ENCODE measurements at places on chromosomes 1 and 21. TPM values are rescaled to one million over a fixed set of nuclear protein-coding genes. Genes with fewer than 3 reads are reported as not detected.
A peak's percentile ranks its signal among the peaks of the same experiment; 100 is the strongest.

IL12RB2 gene
- polyA plus RNA-seq, result not detected

DNA sequence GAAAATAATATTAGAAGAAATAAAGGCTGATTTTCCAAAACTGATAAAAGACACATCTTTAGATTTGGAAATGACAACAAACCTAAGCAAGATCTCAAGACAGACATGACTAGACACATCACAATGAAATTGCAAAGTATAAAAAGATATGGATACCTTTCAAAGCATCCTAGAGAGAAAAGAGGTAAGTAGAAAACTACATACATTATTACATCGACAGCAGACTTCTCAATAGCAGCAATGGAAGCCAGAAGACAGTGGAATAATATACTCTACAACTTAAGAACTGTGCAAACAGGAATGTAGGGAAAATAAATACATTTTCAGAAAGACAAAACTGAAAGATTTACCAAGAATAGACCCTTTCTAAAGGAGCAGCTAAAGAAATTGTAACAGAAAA, 50.2 kb downstream of the DENND1B start:
- no peak for DNase-seq

TAS1R2 gene
- polyA plus RNA-seq, result not detected

FBXO2 gene
- polyA plus RNA-seq, result 17.0 TPM

TMEM82 gene
- polyA plus RNA-seq, result not detected

ARHGAP29 gene
- 20.1 TPM for polyA plus RNA-seq

- no peak for DNase-seq
Observed at GRCh38 chr1:78651241-78651640, 1.6 kb downstream of the IFI44 start.

ANGPTL1 gene
- not detected for polyA plus RNA-seq

DNA sequence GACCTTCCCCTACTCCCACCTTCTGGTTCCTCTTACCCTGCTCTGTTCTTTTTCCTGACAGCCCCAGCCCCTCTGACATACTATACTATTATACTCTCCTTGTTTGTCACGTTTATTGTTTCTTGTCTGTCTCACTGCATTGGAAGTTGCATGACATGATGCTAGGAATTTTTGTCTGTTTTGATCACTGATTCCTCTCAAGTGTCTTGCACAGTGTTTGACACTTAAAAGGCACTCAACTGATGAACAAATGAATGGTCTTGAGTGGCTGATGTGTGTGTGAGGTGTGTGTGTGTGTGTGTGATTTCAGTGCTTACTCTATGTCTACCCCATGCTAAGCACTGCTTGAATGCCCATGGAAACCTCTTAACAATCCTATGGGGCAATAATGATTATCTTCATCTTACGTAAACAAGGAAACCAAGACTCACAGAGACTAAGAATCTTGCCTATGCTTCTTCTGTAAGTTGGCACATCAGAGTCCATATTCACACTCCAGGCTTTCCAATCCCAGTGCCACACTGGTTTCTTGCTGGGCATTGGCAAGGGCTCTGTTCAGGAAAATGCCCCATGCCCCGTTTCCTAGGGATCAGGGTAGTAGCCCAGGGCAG, 59.7 kb downstream of the ATP1A1 start:
- no peak for DNase-seq

- DNase-seq, result no peak
Observed at GRCh38 chr21:44875316-44875700, 1.8 kb upstream of the PTTG1IP start.

GRCh38 chr1:25469177-25469576, 38.5 kb downstream of the MACO1 start:
- no peak for DNase-seq

GRCh38 chr1:175792136-175792535, 48.7 kb upstream of the TNR start:
- DNase-seq, result peak; percentile 10

SPAG17 gene
- polyA plus RNA-seq, result not detected

GRCh38 chr1:81690676-81691453, 109.9 kb upstream of the ADGRL2 start:
- DNase-seq, result no peak

CELA3A gene
- polyA plus RNA-seq, result not detected

- no peak for DNase-seq
Observed at GRCh38 chr1:55456971-55457370, 241.8 kb upstream of the USP24 start.

OR2T2 gene
- not detected for polyA plus RNA-seq

- DNase-seq, result peak; percentile 53
Observed at GRCh38 chr1:170664093-170664827, at the start of gene PRRX1. Gene PRRX1 (plus strand): TSS chr1:170664131. CDS start chr1:170664219, 88 bp downstream.

DNA sequence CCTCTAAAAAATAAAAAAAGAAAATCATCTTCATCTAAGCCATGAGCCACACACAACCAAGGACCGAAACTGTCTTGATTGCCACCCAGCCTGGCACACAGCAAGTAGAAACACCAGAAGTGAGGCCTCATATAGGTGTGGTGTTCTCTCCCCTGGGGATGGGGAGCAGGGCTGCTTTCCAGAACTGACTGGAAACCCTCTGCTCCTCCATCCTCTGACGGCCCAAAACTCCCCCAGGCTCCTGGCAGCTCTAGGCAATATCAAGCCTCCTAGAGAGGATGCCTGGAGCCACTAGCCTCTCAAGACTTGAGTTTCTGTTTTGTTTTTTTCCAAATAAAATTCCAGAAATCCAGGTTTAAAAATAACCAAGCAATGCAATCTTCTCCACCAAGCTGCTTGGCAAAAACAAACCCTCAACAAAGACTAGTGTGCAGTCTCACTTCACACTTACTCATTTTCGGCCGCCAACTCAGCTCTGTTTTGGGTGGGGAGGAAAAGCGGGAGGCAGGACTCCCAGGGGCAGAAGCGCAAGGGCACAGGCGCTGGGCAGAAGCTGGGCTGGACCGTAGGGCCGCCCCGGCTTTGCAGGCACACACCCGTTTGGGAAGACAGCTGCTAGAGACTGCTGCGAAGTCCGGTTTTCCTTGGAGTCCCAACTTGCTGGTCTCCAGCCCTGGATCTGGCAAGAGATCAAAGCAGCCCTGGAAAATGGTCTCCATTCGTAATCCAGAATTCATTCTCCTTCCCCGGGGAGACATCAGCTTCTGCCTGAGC, 78.2 kb upstream of the CAPZB start:
- no peak for DNase-seq

DNA sequence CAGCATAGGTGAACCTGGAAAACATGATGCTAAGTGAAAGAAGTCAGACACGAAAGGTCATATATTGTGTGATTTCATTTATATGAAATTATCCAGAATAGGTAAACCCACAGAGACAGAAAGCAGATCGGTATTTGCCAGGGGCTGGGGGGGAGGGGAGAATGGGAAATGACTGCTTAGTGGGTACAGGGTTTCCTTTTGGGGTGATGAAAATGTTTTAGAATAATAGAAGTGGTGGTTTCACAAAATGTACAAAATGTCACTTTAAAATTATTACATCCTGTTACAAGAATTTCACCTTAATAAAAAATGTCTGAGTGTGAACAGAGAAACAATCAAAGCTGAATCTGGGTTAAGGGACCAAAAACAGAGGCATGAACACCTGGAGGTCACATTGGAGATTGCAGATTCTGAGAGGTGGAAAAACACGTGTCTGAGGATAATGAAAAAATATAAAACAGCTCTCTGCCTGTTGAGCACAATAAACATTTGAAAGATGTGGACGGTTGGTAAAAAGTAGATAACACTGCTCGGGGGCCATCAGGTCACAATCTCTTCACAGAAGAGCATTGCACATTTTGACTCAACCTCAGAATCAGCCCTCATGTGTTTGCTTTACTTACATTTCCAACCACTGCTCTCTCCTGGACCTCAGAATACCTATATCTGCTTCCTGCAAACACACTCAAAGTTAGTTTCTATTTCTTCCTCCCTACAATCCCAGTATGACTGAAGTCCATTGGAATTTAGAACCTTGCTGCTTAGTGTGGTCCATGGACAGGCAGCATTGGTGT, 3.2 kb downstream of the SLAMF6 start:
- no peak for DNase-seq

GRCh38 chr1:7587108-7587772, 183.9 kb upstream of the VAMP3 start:
- peak; percentile 80 for DNase-seq

SLC2A5 gene
- polyA plus RNA-seq, result 0.02 TPM

BTBD8 gene
- polyA plus RNA-seq, result 0.49 TPM

SPRR2B gene
- polyA plus RNA-seq, result not detected

GRCh38 chr1:10304295-10304694, 93.9 kb downstream of the KIF1B start:
- no peak for DNase-seq

DNA sequence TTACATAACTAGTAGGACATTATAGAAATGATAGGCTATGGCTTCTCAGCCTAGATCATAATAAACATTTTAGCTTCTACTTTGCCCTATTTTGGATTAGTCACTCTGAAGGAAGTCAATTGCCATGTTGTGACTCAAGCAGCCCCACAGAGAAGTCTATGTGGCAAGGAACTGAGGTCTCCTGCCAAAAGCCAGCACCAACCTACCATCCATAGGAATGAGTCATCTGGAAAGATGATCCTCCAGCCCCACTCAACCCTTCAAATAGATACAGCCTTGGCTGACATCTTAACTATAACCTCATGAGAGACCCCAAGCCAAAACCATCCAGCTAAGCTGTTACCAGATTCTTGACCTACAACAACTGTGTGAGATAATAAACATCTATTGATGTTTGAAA, 76.3 kb upstream of the BEND5 start:
- no peak for DNase-seq

DNA sequence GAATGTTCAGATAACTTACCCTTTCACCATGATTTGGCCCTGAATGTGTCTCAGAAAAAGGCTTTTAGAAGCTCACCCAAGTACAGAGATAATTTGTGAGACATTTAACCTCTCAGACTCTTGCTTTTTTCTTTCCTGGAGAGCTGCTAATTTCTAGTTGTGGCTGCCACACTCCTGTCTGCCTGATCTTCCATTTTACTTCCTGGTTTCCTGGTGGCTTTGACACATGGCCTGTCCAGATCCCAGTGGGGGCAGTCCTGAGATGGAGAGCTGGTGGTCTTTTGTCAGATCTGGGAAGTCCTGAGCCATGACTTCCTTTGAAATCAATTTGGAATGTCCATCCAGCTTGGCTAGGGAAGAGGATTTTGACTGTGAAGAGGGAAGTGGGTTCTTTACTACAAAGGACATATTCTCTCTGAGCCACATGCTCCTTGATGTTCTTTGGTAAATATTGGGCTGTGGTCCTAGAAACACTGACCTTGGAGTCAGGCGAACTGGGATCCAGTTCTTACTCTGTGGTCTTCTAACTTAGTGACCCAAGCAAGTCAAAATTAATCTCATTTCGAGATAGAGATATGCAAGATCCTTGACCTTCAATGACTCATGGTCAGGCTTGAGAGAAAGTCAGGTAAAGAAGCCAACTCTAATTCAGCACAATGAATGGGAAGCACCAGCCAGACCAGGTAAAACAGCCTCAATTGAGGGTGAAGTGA, 78.0 kb upstream of the HSD17B7 start:
- DNase-seq, result no peak
